Naive B cell (primary cell): ENCODE measurements at places on chromosomes 5 and 9.

DNA sequence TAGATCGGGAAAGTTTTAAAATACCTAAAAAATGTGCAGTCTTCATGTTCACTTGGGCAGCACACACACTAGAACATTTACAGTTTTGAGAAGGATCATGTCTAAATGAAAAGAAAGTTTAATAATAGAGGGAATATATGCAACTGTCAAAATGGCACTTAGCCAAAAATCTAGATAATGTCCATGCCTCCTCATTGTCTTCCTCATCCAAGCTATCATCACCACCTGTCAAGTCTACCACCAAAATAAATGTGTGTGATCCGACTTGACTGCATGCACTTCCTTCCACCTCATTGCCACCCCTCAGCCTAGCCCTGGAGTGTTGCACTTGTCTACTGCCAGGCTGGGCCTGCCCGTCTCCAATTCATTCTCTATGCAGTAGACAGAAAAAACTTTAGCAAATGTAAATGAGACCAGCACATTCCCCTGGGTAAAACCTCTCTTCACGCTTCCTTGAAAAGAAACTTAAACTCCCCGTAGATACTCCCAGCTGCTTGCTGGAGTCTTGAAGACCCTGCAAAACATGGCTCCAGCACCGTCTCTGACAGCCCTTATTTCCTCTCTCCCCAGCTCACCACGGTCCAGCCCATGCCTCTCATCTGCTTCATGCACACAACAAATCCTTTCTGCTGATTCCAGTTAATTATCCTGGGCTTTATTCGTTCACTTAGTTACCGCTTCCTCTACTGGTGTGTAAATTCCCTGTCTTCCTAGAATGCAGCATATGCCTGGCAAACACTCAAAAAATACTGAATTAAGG, 66.9 kb downstream of the FANCC start:
- no peak for DNase-seq
- H3K4me1 ChIP-seq: peaks cover 7% of the 10 kb centered on the region
- H3K4me3 ChIP-seq: no peak overlapping the region
- H3K36me3 ChIP-seq: peaks cover 3% of the 10 kb centered on the region
- H3K27me3 ChIP-seq: no peaks in the 10 kb centered on the region

GRCh38 chr5:132556153-132556762, 519 bp upstream of the RAD50 start:
- H3K36me3 ChIP-seq: no peaks in the 10 kb centered on the region
- peak overlapping the region; percentile 98 for H3K4me3 ChIP-seq
- no peak for DNase-seq

- H3K27me3 ChIP-seq: no peaks in the 10 kb centered on the region
- DNase-seq: no peak
- peak overlapping the region; percentile 98 for H3K27ac ChIP-seq
- H3K4me1 ChIP-seq: peaks cover 33% of the 10 kb centered on the region
These were observed 488 bp downstream of the SKIC3 start for GRCh38 chr5:95554331-95554646.

DNA sequence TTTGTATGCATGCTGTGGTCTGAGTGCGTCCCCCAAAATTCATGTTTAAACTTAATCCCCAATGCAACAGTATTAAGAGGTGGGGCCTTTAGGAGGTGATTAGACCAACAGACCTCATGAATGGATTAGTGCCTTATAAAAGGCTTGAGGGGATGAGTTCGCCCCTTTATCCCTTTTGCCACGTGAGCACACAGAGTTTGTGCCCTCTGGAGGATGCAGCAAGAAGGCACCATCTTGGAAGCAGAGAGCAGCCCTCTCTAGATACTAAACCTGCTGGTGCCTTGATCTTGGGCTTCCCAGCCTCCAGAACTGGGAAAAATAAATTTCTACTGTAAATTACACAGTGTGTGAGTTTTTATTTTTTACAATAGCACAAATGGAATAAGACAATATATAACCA, 177.1 kb upstream of the SPRY4 start:
- DNase-seq: no peak
- no peak overlapping the region for H3K4me3 ChIP-seq
- no peaks in the 10 kb centered on the region for H3K36me3 ChIP-seq
- H3K4me1 ChIP-seq: no peaks in the 10 kb centered on the region

GRCh38 chr5:83687124-83687619, 33.5 kb downstream of the HAPLN1 start:
- H3K27ac ChIP-seq: no peak overlapping the region
- H3K36me3 ChIP-seq: no peaks in the 10 kb centered on the region
- no peaks in the 10 kb centered on the region for H3K4me1 ChIP-seq
- H3K4me3 ChIP-seq: no peak overlapping the region

DNA sequence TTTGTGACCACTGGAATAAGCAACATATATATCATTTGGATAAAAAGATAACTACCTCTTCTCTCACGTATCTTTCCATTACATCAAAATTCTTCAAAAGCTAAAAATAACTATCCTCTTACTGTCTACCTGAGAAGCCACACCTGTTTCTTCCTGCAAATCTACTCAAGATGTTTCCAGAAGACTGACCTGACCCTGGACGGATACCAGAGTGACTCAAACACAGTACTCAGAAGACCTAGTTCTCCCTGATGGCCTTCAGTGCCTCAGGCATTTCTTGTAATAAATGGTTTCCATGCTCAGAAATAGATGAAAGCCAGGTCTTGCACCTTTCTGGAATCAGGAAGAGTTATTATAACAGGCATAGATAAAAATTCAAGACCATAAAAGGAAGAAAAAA, 245.9 kb upstream of the PIK3R1 start:
- H3K36me3 ChIP-seq: no peaks in the 10 kb centered on the region
- H3K4me1 ChIP-seq: no peaks in the 10 kb centered on the region
- no peaks in the 10 kb centered on the region for H3K27me3 ChIP-seq

DNA sequence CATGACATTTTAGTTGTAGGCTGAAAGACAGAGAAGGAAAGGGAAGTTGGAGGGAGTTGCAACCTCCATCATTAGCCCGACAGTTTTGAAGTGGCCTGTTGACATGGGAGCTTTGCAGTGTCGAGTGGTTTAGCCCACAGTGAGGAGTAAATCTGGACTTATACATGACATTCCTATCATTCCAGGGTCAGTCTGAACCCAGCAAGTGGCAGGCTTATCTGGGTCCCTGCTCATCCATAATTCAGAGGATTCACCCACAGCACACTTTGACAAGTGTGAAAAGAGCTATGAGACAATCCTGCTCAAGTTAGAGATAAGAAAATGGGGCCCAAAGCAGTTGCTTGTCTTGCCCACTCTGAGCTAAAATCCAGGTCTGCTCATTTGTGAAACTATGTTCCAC, 8.4 kb upstream of the TNC start:
- peaks cover 27% of the 10 kb centered on the region for H3K27me3 ChIP-seq
- no peaks in the 10 kb centered on the region for H3K4me1 ChIP-seq
- H3K36me3 ChIP-seq: peaks cover 8% of the 10 kb centered on the region
- H3K27ac ChIP-seq: no peak overlapping the region

DNA sequence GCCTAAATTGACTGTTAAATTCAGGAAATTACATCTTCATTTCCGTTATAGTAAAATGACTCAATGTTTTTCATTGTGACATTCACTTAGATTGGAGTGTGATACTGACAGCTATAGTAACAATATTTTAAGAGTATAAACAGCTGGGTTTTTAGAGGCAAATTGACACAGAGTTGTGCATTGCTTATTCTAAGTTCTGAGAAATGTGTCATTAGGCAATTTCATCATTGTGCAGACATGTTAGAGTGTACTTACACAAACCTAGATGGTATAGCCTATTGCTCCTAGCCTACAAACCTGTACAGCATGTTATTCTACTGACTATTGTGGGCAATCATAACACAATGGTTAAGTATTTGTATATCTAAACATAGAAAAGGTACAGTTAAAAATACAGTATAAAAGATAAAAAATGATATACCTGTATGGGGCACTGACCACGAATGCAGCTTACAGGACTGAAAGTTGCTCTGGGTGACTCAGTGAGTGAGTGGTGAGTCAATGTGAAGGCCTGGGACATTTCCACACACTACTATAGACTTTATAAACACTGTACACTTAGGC, 132.7 kb downstream of the PDE4D start:
- DNase-seq: no peak
- no peaks in the 10 kb centered on the region for H3K36me3 ChIP-seq
- no peak overlapping the region for H3K27ac ChIP-seq
- no peak overlapping the region for H3K4me3 ChIP-seq

- no peaks in the 10 kb centered on the region for H3K36me3 ChIP-seq
- H3K4me1 ChIP-seq: no peaks in the 10 kb centered on the region
- no peak overlapping the region for H3K4me3 ChIP-seq
- no peak for DNase-seq
- no peak overlapping the region for H3K27ac ChIP-seq
These were observed 175.1 kb downstream of the RORB start for GRCh38 chr9:74672237-74672636.

- no peak overlapping the region for H3K27ac ChIP-seq
- H3K36me3 ChIP-seq: no peaks in the 10 kb centered on the region
- H3K27me3 ChIP-seq: no peaks in the 10 kb centered on the region
- H3K4me1 ChIP-seq: no peaks in the 10 kb centered on the region
- no peak overlapping the region for H3K4me3 ChIP-seq
- no peak for DNase-seq
These were observed 547.2 kb downstream of the MAT2B start for GRCh38 chr5:164052536-164053093.

- no peak for DNase-seq
- H3K36me3 ChIP-seq: peaks cover 4% of the 10 kb centered on the region
- H3K4me1 ChIP-seq: no peaks in the 10 kb centered on the region
- H3K4me3 ChIP-seq: no peak overlapping the region
- H3K27ac ChIP-seq: peak overlapping the region; percentile 8
- no peaks in the 10 kb centered on the region for H3K27me3 ChIP-seq
These were observed 99.9 kb upstream of the TLE4 start for GRCh38 chr9:79471580-79472543.

DNA sequence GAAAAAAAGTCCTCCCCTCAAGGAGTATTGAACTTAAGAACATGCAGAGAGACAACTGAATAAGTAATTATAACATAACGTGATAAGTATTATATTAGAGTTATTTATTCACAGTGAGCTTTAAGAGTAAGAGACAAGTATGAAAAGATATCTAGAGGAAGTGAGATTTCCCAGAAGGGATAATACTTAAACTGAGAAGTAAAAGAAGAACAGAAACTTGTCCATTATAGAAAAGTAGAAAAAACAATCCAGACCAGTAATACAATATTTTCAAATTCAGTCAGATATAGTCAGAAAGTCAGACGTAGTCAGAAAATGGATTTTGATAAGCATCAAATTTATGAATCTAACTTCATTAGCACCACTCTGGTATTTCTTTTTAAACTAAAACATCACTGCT, 613.0 kb upstream of the CCNG1 start:
- no peaks in the 10 kb centered on the region for H3K4me1 ChIP-seq
- no peaks in the 10 kb centered on the region for H3K36me3 ChIP-seq
- DNase-seq: no peak
- H3K27ac ChIP-seq: no peak overlapping the region
- H3K27me3 ChIP-seq: no peaks in the 10 kb centered on the region

- DNase-seq: no peak
- no peaks in the 10 kb centered on the region for H3K36me3 ChIP-seq
- H3K4me1 ChIP-seq: no peaks in the 10 kb centered on the region
- no peak overlapping the region for H3K27ac ChIP-seq
These were observed 105.3 kb upstream of the COL5A1 start for GRCh38 chr9:134536101-134536900.

- H3K36me3 ChIP-seq: no peaks in the 10 kb centered on the region
- DNase-seq: no peak
- no peak overlapping the region for H3K27ac ChIP-seq
- no peak overlapping the region for H3K4me3 ChIP-seq
These were observed 53.5 kb upstream of the CDH9 start for GRCh38 chr5:27091858-27092257.

DNA sequence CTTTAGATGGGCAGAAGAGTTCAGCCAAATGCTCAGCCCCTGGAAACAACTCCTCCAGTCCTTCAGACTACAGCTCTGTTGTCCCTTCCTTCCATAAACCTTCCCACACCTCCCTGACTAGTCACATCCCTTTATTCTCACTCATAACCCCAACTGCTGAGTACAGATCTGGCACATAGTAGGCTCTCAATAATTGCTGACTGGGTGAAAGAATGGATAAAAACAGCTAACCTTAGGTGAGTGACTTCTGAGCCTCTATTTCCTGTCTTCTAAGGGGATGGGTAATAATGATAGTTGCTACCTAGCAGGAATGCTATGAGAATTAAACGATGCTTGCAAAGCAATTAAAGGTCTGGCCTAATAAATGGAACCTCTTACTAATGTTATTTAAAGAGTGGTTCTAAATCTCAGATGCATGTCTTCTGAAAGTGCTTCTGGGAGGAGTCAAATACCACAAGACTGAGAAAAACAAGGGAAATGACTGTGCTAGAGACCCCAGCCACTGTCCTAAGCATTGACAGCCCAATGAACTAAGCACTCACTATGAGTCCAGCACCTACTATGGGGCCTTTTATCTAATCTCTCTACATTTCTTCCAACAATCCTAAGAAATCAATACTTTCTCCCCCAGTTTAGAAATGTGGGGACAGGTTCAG, 2.5 kb upstream of the NR6A1 start:
- peaks cover 43% of the 10 kb centered on the region for H3K27me3 ChIP-seq
- H3K4me1 ChIP-seq: peaks cover 52% of the 10 kb centered on the region
- H3K27ac ChIP-seq: no peak overlapping the region

GRCh38 chr5:82911910-82912309, 165.3 kb downstream of the TMEM167A start:
- peaks cover 8% of the 10 kb centered on the region for H3K36me3 ChIP-seq
- no peak overlapping the region for H3K4me3 ChIP-seq
- H3K4me1 ChIP-seq: no peaks in the 10 kb centered on the region
- no peaks in the 10 kb centered on the region for H3K27me3 ChIP-seq
- H3K27ac ChIP-seq: no peak overlapping the region
- no peak for DNase-seq

- no peak overlapping the region for H3K27ac ChIP-seq
- no peaks in the 10 kb centered on the region for H3K36me3 ChIP-seq
- no peaks in the 10 kb centered on the region for H3K27me3 ChIP-seq
- H3K4me3 ChIP-seq: no peak overlapping the region
These were observed 1499.6 kb downstream of the EFNA5 start for GRCh38 chr5:106171132-106171531.

DNA sequence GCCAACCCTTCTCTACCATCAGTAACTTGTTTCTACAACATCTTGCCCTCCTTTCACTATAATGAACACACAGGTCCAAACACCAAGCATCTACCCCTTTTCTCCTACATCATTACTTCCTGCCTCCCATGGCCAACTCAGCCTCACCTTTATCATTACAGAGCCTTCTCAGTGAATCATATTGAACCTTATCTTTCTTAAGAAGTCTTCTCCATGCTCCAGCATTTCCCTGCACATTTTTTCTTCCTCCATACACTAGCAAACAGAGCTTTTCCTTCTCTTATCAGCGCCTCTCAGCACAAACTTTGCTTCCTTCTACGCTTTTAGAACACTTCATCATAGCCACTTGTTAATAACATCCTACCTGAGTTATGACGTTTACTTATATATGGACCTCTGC, 148.2 kb downstream of the ARL15 start:
- H3K4me1 ChIP-seq: no peaks in the 10 kb centered on the region
- no peak for DNase-seq
- no peaks in the 10 kb centered on the region for H3K27me3 ChIP-seq
- H3K36me3 ChIP-seq: peaks cover 31% of the 10 kb centered on the region
- H3K27ac ChIP-seq: no peak overlapping the region
- H3K4me3 ChIP-seq: no peak overlapping the region
